Hindlimb muscle (tissue), 1 donor: ENCODE measurements at places on chromosomes 11 and 22.

- no peak for DNase-seq
Observed at GRCh38 chr11:80815752-80816453, 1375.1 kb upstream of the TENM4 start.

GRCh38 chr11:91686700-91687099 lies 537.9 kb upstream of the FAT3 start:
- peak; percentile 6 for DNase-seq

DNA sequence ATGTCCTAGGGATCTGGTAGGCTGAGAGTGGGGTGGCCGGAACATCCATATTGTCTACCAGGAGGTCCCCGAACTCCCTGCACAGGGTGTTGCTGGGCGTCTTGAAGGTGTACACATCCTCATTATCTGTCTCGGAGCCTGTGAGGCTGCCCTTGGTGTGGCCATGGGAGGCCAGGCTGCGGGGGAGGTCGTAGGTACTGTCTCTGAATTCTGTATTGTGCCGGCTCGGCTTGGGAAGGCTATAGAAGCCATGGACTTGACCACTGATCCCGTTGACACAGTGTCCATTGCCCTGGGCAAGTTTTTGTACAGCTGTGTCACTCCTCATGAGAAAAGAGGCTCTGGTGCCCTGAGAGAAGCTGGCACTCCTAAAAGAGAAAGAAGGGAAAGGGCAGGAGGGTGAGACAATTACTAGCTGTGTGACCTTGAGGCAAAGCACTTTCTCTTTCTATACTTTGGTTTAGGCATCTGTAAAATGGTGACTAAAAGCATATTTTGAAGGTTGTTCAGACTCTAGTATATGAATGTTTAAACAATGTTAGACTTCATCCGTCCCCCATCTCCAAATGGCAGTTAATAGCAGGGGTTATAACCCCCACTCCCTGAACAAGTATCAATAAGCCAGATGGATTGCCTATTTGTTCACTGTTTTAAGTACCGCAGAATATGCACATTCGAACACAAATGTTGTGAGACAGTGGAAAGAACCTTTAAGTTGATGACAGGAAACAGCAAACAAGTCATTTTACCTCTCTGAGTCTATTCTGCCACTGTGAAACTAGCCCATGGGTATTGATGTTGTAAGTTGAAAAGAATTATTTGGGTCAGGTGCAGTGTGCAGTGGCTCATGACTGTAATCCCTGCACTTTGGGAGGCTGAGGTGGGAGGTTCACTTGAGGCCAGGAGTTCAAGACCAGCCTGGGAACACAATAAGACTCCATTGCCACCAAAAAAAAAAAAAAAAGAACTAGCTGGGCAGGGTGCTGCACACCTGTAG lies 38.3 kb downstream of the USP35 start:
- no peak for DNase-seq

- DNase-seq: no peak
Observed at GRCh38 chr11:26035696-26036095, 296.2 kb upstream of the ANO3 start.

DNA sequence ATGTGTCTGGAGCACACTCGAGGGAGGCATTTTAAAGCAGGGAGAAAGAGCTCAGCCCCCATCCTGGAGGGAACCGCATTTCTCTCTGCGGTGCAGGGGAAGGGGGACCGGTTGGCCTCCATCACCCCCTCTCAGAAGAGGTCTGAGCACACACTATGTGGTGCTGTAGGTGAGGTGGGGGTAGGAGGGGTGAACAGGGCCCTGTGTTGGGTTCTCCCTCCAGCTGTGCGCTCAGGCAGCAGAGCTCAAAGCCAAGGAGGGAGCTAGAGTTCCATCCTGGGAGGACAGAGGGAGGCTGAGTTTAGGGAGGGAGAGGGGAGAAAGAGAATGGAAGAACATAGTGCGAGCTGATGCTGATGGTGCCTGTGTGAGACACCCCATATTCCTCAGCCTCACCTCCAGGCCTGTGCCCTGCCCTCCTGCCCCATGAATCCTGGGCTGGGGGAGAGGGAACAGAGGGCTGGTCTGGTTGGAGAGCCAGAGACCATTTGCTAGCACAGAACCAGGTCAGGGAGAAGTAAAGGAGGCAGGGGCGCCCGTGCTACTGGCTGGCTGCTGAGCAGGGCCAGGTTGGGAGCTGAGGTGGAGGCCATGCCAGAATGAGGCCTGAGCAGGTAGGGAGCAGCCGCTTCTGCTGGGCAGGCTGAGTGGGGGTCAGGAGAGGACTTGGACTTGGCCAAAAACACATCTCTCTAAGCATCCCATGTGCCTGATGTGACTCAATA lies 43.7 kb downstream of the ALX4 start:
- no peak for DNase-seq

DNA sequence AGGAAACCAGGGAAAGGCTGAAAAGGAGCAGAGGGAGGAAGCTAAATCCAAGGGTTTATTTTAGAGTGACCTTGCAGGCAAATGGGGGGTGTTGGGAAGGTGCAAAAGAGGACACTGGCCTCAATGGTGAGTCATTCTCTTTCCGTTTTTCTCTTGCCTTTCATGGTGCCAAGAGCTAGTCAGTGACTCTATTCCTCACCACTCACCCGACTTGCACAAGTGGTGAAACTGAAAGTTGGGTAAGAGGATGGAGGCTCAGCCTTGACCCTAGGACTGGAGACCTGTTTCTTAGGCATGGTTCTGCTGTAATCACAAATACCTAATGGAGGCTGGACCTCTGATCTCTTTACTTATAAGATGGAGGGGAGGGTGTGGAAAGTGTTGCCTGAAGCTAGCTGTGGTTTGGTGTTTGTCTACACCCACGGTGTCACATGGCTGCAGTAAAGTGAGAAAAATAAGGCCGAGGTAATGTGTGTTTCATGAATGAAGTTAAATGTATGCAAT lies 67.3 kb upstream of the CREB3L1 start:
- DNase-seq: no peak

DNA sequence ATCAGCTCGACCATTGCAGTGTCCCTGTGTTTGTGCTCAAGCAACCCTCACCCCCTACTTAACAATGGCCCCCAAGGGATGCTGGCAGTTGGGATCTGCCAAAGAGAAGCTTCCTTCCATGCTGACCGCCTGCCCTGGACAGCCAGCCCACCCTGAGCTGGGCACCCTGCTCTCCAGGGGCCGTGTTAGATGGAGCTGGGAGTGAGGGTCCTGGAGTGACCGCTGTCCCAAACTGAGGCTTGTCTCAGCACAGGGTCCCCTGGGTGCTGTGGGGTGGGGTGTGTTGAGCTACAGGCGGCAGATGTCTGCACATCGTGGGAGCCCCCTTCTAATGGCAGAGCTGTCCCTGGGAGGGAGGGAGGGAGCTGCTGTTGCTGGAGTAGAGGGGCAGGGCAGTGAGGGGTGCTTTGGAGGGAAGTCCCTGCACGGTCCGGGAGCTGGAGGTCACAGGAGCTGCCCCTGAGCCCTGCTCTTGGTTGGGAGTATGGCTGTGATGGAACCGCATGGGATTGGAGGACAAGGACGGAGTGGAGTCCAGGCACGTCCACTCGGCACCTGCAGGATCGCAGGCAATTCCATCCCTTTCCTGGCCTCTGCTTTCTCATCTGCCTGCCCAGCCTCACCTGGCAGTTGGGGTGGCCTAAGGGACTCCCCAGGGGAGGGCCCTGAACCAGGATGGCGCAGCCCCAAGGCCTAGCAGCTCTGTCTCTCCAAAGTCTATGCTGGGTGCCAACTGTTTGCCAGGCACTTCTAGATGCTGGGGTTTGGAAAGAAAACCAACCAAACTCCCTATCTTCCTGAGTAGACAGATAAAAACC lies 126.3 kb downstream of the ARHGAP8 start:
- DNase-seq: no peak

GRCh38 chr11:37465221-37465620 lies 867.2 kb upstream of the RAG2 start:
- no peak for DNase-seq

- DNase-seq: peak; percentile 80
Observed at GRCh38 chr22:27105142-27106025, 448.0 kb downstream of the MIAT start.

- DNase-seq: no peak
Observed at GRCh38 chr11:43547889-43548381, 132.6 kb upstream of the HSD17B12 start.

DNA sequence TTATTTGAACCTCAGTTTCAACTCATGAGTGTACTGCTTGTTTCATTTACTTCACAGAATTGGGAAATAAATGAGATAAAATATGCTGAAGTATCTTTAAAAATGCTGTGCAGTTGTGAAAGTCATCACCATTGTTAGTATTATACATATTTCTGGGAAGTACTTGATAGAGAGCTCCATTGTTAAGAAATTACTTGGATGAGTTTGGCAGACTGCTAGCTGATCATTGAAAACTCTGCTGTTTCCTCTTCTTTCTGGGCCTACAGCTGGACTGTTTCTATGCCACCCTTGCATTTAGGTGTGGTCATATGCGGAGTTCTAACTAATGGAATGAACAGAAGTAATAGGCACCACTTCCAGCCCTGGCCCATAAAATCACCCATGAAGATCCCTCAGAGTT lies 10.0 kb downstream of the SIK2 start:
- DNase-seq: no peak

DNA sequence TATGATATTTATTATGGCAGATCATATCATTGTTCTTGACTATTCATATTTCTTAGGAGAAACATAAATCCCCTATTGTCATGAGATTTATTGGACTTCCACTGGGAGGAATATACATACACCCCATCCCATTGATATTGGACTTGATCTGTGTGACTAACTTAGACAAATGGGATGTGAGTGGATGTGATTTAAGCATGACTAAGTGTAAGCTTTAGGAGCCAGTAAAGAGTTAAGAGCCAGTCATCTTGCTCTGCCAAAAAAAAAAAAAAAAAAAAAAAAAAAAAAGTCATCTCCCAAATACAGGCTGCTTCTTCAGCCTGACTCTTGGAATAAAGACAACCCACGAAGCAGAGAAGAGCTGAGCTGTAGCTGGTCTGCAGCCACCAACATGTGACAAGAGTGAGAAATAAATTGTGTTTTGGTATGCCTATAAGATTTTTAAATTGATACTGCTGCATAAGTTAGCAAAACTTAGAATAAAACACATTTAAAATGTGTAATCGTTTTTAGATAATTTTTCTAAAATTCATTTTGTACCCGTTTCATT lies 595.0 kb upstream of the LRRC4C start:
- DNase-seq: peak; percentile 40

GRCh38 chr11:6196396-6196795 lies 2.6 kb upstream of the OR52W1 start:
- DNase-seq: no peak

GRCh38 chr22:36946421-36947158 lies 33.2 kb downstream of the CSF2RB start:
- DNase-seq: no peak

DNA sequence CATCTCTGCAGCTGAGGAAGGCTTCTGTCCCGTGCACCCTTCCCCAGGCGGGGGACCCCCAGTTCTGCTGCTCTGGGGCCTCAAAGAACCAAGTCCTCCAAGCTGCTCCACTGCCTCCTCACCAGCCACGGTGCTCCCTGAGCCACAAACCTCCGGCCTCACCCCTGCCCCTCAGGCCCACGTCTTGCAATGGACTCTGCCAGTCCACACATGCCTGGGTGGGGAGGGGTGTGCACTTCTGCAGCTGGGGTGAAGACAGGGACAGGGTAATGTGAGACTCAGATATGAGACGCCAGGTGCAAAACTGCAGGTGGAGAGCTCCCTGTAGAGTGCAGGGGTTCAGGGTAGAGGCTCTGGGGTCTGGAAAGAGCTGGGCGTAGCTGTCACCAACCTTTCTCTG lies 3.2 kb upstream of the PTDSS2 start:
- DNase-seq: no peak

- no peak for DNase-seq
Observed at GRCh38 chr11:120536091-120536796, 24.7 kb downstream of the GRIK4 start.

DNA sequence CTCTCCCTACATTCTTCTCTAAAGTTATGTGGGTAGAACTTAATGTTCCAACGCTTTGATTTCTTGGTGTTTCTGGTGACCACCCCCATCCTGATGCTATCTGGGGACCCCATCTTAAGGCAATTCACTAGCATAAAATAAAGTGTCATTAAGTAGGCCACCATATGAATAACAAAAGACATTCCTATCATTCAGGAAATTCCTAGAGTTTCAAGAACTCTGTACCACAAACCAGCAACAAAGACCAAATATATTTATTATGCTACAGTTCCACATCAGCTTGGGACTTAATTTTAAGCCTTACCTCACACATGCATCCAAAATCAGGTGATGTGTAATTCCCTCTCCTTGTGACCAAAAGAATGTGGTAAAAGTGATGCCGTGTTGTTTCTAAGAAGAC lies 254.6 kb upstream of the LRRC4C start:
- DNase-seq: no peak

- DNase-seq: no peak
Observed at GRCh38 chr22:27699383-27700019, 102.1 kb downstream of the MN1 start.

DNA sequence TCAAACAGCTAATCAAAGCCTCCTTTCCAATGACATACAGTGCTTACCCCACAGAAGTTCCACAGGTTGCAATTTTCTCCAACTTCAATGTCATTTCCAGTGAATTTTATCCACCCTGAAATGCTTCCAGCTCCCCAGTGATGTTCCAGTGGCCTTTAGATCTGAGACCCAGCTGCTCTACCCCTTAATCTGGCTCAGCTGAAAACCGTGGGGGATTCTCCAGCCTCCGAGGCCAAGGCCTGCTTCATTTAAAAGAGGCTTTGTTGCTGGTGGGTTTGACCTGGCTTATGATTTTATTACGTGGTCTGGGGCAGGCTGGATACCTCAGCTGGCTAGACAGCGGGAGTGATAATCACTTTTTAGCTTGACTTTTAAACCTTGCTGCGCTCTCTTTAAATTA lies 10.9 kb downstream of the HEPHL1 start:
- DNase-seq: no peak

- no peak for DNase-seq
Observed at GRCh38 chr11:11731311-11732083, 109.7 kb upstream of the GALNT18 start.

GRCh38 chr11:2807025-2807681 lies 78.4 kb downstream of the CDKN1C start:
- peak; percentile 74 for DNase-seq

DNA sequence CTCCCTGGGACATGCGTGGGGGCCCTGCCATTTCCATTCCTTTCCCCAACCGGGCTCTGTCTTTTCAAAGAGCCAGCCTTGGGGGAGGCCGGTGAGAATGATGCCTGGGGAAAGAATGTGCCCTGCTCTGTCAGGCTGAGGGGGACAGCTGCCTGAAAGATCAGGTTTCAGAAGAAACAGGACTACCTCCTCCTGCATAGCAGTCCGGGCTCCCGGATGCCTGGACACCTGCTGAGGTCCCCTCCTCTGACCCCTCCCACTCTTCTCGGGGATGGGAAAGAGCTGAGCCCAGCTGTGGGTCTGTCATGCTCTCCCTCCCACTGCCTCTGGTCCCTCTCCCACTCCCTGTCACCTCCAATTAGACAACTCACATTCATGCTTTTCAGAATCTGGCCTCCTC lies 41.8 kb upstream of the CDON start:
- DNase-seq: no peak

- no peak for DNase-seq
Observed at GRCh38 chr11:19391652-19392051, 150.9 kb upstream of the E2F8 start.

GRCh38 chr11:19368726-19369375 lies 128.1 kb upstream of the E2F8 start:
- peak; percentile 57 for DNase-seq

- DNase-seq: no peak
Observed at GRCh38 chr11:70713086-70713835, 314.9 kb downstream of the CTTN start.
